ENCODE measurements at places on chromosomes 5 and 9.

DNA sequence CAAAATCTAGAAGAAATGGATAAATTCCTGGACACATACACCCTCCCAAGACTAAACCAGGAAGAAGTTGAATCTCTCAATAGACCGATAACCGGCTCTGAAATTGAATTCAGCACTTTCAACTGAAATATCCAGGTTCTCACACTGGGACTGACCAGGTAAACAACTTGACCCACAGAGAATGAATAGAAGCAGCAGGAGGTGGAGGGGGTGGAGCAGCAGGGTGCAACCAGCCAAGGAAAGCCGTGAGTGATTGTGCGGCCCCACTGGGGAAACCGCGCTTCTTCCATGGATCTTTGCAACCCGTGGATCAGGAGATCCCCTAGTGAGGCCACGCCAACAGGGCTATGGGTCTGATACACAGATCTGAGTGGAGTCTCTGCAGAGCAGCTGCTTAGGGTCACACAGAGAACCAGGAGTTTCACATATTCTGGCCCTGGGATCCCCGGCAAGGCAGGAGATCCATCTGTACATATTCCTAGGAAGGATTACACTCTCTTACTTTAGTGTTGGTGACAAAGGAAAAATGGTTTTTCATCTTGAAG is 181.5 kb downstream of the SLCO4C1 start:
- no peak for DNase-seq

DNA sequence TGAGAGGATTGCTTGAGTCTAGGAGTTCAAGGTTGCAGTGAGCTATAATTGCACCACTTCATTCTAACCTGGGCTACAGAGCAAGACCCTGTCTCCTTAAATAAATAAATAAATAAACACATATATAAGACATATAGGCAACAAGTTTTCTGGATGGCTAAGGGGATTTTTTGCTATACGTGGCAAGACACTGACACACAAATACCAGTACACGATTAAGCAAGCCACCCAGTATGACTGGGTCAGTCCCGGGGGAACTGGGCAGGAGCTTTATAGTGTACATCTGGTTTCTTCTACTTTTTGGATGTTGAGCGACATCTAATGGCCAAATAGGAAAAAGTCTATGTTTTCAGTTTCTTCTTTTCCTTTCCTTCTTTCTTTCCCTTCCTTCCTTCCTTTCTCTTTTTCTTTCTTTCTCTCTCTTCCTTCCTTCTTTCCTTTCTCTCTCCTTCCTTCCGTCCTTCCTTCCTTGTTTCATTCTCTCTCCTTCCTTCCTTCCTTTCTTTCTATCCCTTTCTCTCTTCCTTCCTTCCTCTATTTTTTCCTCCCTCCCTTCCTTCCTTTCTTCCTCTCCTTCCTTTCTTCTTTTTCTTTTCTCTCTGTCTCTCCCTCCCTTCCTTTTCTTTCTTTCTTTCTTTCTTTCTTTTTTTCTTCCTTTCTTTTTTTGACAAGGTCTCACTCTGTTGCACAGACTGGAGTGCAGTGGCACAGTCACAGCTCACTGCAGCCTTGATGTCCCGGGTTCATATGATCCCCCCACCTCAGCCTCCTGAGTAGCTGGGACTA is 47.0 kb upstream of the PLIN2 start:
- DNase-seq: peak; percentile 20

GRCh38 chr5:153237671-153238332 is 252.7 kb upstream of the GRIA1 start:
- no peak for DNase-seq

GRCh38 chr9:14693251-14693861 is at the start of gene ZDHHC21:
ZDHHC21 (minus strand) TSS chr9:14693432; CDS start chr9:14674340, 19,092 bp downstream.
- peak; percentile 24 for DNase-seq

DNA sequence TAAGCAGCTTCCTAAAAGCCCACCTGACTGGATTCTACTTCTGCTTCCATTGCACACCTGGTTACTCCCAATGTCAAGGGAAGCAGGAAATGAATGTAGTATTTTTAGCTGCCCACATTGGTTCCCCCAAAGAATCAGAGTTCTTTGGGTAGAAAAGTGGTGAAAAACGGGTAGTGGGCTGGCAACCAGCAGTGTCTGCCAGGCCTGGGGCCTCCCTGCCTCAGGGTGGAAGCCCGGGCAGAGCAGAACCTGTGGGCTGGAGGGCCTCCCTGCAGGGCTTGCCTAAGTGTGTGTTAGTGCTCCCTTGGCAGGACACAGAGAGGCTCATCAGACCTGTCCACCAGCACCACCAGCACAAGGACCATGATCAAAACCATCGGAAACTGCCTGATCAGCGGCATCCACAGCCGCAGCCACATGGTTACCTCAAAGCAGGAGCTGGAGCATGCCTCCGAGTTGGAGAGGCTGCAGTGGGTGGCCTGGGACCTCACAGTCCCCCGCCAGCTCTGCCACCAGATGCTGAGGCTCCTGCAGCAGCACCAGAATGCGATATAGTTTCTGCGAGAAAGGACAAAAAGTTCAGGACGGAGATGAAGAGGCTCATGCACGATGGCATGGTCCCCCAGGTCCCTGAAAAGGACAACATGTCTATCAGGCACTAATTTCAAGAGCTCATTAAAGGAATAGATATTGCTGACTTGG is 72.2 kb downstream of the PTPDC1 start:
- no peak for DNase-seq

- no peak for DNase-seq
Observed at GRCh38 chr5:125812651-125813050, 610.6 kb upstream of the GRAMD2B start.

GRCh38 chr5:32503261-32503660 is 58.7 kb upstream of the ZFR start:
- DNase-seq: no peak

DNA sequence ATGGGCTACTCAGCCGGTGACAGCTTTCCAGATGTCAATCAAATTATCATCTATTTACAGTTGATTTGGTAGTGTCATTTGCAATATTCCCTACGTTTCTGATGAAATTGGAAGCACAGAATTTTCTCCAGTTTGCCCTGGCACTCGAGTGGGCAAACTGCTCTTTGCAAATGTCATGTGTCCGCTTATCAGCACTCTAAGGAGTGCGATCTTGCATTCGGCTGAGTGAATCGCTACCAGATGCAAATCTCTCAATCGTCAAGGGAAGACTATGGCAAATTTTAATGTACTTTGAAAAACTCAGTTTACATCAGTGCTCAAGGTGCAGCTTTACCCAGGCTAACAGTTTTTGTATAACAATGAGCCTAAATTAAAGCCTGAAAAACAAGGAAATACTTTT is 66.8 kb downstream of the BNC2 start:
- no peak for DNase-seq

DNA sequence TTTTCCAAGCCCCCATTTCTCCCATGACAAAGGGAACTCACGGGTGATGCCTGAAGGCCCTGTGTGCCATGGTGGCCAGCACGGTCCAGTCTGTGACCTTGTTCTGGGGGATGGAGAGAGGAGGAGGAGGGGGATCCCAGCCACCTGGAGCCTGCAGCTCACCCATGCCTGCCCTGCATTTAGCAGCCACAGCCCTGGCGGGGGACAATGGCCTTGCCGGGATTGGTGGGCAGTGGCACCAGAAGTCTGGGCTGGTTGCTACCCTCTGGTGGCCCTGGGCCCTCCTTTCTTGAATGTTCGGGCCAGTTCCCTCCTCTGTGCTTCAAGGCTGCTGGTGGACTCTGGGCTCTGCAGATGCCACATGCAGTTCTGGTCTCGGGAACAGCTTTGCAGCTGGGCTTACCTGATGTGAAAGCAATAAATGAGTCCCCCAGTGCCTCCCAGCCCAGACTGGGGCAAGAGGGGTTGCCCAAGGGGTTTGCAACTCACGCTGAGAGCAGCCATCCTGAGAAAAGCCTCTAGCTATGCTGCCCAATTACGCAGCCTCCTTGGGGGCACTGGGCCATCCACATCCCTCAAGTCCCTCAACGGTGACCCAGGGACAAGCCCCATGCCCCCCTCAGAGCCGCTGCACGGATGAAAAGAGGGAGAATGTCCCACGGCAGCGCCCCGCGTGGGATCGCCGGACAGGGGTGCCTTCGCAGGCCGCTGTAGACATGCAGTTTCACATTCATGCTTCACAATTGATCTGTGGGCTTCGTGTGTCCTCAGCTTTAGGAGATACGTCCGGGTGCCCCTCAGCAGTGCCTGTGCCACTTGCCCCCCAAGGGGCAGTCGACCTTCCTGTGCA is 49.2 kb upstream of the FCN1 start:
- DNase-seq: no peak

GRCh38 chr5:59943452-59944113 is 50.1 kb upstream of the PDE4D start:
- DNase-seq: no peak

GRCh38 chr9:98550206-98550820 is 158.4 kb downstream of the GABBR2 start:
- no peak for DNase-seq

DNA sequence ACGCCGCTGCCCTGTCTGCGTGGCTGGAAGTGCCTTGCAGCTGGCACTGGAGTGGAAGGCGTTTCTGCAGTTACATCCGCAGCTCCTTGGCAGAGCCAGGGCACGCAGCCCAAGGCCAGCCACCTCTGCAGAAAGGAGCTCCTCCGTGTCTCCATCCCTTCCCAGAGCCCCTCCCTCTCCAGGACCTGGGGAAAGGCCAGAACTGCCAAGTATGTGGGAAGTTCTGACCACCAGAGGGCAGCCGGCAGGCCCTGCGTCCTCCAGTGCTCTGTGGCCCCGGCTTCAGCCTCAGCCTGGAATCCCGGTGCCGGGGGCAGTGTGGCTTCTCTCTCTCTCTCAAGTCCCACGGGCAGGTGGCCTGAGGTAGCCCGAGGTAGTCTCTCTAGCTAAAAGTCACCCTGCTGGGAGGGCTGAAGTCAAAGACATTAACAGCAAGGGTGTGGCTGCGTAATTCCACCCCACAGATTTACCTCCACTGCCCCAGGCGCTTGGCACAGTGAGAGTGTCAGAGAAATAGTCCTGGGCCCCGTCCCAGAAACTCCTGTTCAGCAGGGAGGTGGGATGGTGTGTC is 101.7 kb upstream of the FCN2 start:
- peak; percentile 52 for DNase-seq

DNA sequence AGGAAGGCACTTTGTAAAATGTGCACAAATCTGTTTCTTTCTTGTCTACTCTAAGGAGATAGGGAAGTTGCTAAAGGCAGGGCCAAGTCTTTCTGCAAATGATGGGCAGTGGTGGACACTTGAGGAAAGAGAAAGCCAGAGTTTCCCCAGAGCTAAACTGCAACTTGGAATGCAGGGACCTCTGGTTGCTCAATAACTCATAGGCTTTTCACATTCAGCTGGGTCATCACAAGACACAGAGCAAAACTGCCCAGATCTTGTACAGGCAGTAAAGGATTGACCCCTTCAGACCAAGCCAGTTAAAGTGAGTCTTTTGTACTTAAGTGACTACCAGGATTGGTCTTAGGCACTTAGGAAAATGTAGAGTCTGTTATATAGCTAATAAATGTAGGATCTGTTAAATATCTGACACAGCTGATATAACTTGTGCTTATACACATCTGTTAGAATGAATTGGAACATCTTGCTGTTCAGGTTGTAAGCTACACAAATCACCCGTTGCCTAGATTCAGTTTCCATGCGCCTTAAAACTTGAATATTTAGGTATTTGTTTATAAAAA is 13.5 kb upstream of the AGXT2 start:
- no peak for DNase-seq

DNA sequence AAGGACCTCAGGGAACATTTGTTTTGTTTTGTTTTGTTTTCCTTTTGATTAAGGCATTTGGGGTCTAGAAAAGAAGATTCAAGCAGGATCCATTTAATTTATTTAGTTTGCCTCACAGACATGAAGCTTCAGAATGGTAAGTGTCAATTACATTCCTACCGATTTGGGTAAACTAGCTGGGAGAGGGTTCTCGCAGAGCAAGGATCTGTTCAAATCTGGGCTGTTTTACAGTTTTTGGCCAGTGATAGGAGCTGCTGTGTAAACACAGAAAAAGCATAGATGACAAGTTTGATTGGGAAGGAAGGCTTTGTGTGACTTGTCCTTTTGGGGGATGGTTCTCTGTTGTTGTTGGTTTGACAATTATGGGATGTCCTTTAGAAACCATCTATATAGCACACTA is 470.3 kb upstream of the WWC1 start:
- no peak for DNase-seq

DNA sequence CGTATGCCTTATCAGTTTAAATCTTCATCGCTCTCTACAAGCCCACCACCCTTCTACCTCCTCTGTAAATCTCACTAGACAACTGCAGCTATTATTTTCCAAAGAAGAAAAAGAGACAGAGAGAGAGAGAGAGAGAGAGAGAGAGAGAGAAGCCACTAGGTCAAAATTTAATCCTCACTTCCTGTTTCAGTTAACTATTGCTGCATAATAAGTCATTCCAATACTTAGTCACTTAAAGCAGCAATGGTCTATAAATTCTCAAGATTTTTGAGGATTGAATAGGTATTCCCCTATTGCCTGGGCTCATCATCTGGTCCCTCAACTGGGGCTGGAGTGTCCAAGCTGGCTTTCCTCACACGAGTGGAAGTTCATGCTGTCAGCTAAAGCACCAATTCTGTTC is 68.8 kb downstream of the ITGA1 start:
- no peak for DNase-seq

DNA sequence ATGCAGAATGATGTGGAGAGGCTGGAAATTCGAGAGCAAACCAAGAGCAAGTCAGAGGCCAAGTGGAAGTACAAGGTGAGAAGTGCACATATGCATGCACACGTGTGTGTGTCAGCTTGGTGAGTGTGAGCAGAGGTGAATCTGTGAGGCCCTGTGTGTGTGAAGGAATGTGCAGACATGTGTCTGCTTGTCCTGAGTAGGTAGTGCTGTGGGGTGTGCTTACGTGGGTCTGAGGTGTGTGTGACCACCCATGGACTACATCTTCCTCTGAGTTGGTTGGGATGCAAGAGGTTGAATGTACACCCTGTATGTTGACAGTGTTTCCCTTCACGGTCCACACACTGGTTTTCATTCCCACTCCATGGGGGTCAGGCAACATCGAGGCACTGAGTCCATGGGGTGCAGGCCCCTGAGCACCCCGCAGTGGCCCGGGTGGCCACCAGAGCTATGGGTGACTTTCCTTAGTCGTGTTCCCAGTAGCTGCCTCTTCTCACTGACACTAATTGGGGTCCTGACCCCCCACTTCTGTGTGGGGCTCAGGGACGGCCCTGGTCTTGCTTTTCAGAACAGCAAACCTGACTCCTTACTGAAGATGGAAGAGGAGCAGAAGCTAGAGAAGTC is 86.7 kb downstream of the PHF2 start:
- DNase-seq: no peak

DNA sequence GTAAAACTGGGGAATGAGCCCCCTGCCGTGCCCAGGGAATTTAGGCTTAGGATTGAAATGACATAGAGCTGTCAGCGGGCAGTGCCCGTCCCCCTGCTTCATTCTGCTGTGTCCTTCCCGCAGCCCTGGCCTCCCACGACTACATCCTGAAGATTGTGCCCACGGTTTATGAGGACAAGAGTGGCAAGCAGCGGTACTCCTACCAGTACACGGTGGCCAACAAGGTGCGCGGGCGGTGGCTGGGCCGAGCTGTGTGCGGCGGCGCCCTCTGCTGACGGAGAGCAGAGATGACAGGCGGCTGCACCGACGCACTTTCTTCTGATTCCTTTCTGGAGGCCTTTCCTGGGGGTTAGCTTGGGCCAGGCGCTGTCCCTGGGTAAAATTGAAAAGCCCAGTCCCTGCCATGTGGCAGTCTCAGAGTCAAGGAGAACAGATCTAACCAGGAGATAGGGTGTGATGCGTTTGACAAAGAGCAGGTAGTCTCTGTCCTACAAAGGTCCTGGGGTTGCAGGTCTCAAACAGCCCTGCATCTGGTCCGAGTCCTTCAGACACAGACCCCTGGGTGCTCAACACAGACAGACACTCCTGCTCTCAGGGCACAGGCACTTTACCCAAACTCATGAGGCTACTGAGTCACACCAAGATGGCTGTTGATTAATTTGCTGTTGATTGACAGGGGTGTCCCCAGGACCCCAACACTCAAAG is 26.8 kb upstream of the RPL26L1 start:
- DNase-seq: peak; percentile 48

- no peak for DNase-seq
Observed at GRCh38 chr5:60346393-60346792, 353.6 kb downstream of the DEPDC1B start.
